ENCODE measurements at places on chromosomes 4 and X.

- DNase-seq: peak; percentile 85
These were observed 21.7 kb upstream of the CD38 start for GRCh38 chr4:15756361-15756861.

- no peak for DNase-seq
These were observed 57.0 kb upstream of the SORCS2 start for GRCh38 chr4:7135389-7135746.

- DNase-seq: peak; percentile 40
These were observed 3.4 kb downstream of the RHOH start for GRCh38 chr4:40199999-40200874.

GRCh38 chr4:122917731-122918130 is 4.7 kb downstream of the NUDT6 start:
- DNase-seq: peak; percentile 63
